ENCODE measurements at places on chromosomes 11 and 22. TPM values are rescaled to one million over a fixed set of nuclear protein-coding genes. Genes with fewer than 3 reads are reported as not detected.

DNA sequence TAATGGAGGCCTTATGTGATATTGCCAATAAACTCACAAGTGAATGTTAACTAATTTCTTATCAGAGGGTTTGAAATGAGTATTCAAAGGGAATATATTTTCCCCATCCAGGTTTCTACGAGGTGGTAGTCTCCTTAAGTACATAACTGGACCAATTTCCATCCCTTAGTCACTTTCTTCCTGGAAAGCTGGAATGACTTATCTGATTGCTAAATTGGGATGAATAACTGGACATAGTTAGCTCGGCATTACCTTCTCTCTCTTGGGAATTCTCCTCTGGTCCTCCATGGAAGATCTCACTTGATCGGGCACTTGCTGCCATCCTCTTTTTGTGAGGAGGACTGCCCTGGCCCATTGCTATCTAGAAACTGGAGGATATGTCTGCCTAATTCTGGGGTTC, 109.1 kb downstream of the TRPC6 start:
- no peak for DNase-seq

SCUBE2 gene
- 0.27 TPM for total RNA-seq

TH gene
- total RNA-seq, result under 0.01 TPM

- DNase-seq, result no peak
These were observed 19.4 kb downstream of the APLP2 start for GRCh38 chr11:130088919-130089673.

STIM1 gene
- 80.2 TPM for total RNA-seq

GRCh38 chr11:130520271-130520671, 71.8 kb downstream of the ADAMTS15 start:
- no peak for DNase-seq

DNA sequence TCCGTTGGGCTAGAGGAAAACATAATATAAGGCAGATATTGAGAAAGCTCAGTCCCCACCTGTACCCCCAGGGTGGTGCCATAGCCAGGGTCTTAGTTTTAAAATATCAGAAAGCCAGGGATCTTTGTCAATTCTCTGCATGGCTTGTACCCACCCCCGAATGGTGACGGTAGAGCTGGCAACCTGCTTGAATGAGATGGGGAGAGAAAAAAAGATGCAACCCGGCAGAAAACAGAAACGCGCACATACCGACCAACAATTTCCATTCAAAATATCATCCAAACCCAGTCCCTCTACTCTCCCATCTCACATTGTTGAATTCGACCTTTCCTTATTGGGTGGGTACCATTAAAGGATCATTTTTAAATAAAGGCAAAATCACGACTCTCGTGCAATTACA, 543.9 kb downstream of the MIAT start:
- no peak for DNase-seq

DNA sequence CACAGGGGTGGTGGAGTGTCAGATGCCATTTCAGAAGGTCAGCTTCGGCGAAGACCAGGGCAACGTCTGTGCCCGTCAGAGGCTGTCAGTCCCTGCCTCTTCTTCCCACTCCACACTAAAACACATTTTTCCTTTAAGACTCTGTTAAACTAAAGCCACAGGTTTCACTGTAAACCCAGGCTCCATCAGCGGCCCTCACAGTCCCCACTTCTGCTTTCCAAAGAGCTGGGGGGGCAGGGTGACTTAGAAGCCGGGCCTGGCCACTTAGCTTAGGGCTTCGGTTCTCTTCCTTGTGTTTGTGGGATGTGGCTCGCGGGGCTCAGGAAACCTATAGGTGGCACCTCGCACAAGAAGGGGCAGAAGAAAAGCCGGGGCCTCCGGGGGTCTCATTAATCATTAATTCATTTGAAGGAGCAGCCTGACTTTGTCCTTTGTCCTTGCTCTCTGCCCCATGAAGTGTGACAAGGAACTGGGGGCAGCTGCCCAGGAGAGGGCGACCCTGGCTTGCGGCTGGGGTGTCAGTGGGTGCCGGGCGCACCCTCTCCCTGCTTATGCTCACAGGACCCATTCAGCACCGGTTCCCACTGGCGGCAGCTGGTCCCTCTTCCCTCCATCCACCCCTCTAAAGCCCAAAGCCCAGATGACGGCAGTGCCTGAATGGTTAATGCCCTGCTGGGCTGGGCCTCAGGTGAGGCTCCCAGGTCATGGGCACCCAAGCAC, 4.1 kb downstream of the SLC25A45 start:
- DNase-seq, result no peak
